ENCODE measurements at places on chromosomes 11 and 22. TPM values are rescaled to one million over a fixed set of nuclear protein-coding genes. Genes with fewer than 3 reads are reported as not detected.

- DNase-seq, result peak; percentile 57
Measured at GRCh38 chr11:132125988-132126871, 755.8 kb downstream of the NTM start.

GRCh38 chr11:22049276-22049675 is 143.6 kb upstream of the ANO5 start:
- DNase-seq, result no peak

The SAA4 gene
- total RNA-seq, result not detected

The TMEM134 gene
- 25.6 TPM for total RNA-seq
